ENCODE measurements at places on chromosomes 2 and 18.

DNA sequence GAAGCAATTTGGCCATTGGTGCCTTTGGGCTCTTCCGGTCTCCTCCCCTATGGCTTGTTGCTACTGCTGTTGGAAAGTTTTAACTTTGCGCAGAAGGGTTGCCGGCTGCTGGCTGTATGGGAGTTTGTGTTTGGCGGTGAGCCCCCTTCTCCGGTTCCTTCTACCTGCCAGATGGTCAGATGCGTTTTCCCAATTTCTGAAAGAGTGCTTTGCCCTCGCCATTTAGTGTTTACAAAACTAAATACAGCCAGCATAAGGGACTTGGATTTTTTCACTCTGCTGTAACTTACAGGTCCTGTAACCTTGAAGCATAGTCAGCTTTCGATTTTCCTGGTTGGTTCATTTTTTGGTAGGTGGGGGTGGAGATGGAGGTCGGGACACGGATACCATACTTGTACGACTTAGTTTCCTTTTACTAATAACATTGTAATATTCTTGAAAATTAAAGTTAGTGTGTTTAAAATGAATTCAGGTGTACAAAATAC is 604 bp downstream of the COQ10B start:
- DNase-seq = no peak

- DNase-seq = no peak
Measured at GRCh38 chr18:55100817-55101457, 141.7 kb upstream of the CCDC68 start.

DNA sequence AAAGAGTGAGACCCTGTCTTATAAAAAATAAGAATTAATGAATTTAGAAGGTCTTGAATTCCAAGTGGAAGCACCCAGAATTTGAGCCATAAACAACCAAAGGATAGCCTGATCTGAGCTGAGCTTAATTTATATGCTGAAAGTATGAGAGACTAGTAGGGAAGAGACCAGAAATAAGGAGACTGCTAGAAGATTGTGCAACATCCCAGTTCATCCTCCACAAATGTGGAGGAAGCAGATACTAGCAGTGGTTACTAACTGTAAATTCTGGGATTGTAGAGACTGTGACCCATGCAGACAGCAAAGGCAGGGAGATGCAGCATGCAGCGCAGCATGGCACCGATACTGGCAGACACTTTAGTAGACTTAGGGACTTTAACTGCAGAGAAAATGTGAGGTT is 1.5 kb upstream of the SULT1C2 start:
- DNase-seq = no peak

- DNase-seq = no peak
Measured at GRCh38 chr2:50345701-50346591, 686.0 kb downstream of the NRXN1 start.

DNA sequence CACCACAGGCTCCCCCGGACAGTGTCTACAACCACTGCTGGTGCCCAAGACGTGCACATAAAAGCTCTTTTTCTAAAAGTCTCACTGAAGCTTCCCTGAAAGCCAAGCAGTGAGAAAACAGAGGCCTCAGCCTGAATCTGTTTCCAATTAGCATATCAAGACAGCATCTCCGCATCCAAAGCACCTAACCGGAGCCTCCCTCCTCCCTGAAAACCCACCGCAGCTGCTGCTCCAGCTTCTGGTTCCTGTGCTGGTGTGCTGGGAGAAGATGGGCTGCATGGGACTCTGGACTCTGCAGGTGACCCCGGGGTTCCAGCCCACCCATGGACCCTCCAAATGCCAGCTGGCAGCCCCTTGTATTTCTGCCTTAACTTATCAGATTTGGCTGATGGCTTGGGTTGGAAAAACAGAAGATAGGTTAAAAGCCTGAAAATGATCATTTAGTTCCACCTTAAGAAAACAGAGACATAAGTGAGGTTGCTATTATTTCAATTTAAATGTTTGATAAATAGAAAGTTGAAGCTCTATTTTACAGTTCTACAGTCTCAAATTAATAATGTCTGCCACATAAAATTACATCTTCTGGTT is 103.3 kb downstream of the TMEM18 start:
- DNase-seq = no peak

DNA sequence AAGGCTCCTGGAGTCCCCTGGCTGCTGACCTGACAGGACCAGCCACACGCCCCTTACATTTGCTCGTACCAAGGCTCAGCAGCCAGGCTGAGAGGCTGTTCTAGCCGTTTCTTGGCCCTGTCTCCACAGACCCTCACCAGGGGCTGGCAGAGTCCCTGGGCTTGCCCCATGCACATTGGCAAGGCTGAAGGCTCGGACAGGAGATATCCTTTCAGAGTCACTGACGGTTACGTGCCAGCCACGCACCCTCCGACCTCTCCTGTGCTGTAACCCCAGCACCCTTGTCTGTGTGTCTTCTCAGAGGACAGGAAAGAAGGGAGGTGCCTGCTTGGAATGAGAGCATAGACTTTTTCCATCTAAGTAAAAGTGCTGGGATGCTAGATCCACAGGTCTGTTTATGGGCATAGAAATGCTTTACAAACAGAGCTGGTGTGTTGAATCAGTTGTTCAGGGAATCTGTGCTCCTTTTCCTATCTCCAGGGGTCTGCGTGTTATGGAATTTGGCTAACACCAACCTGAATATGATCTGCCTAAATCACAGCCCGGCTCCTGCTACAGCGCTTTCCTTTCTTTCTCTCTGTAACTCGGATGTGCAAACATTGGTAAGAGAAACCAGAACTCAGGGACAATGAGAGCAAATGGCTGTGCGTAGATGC is 41.0 kb downstream of the COPS8 start:
- no peak for DNase-seq

- DNase-seq = no peak
Measured at GRCh38 chr18:52442686-52443085, 102.7 kb downstream of the DCC start.

DNA sequence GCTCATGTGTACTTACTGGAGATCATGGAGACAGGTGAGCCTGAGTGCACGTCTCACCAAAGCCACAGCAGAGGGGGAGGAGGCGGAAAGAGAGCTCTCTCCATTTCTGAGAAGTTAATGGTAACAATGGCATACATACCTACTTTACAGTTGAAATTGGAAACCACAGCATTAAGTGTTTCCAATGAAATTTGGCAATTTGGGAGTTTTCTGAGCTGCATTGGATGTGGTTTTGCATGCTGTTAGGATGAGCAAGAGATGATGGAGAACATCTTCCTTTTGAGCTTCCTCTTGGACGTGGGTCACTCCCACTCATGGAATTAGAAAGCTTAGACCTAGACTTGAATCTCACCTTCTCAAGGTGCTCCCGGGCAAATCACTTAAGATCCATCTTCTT is 25.5 kb upstream of the IL37 start:
- DNase-seq = no peak

GRCh38 chr2:220787251-220787650 is 784.9 kb downstream of the EPHA4 start:
- no peak for DNase-seq

DNA sequence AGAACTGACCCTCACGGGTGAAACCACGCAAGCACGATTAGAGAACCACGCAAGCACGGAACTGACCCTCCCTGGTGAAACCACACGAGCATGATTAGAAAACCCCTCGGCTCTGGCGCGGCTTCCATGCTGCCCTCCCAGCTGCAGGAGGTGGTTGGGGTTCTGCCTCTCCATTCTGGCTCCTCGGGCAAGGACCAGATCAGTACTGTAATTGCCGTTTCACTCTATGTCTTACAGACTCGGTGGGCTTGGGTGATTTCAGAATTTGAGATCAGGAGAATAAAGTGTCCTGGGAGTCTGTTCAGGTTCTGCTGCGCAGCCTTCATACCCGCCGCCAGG is 58.3 kb upstream of the KCNG2 start:
- DNase-seq = no peak

GRCh38 chr2:68516051-68516955 is 48.9 kb downstream of the APLF start:
- DNase-seq = no peak

GRCh38 chr2:68845043-68845442 is 26.2 kb downstream of the BMP10 start:
- DNase-seq = no peak

GRCh38 chr18:9825571-9826073 is 60.2 kb upstream of the TXNDC2 start:
- DNase-seq = no peak

DNA sequence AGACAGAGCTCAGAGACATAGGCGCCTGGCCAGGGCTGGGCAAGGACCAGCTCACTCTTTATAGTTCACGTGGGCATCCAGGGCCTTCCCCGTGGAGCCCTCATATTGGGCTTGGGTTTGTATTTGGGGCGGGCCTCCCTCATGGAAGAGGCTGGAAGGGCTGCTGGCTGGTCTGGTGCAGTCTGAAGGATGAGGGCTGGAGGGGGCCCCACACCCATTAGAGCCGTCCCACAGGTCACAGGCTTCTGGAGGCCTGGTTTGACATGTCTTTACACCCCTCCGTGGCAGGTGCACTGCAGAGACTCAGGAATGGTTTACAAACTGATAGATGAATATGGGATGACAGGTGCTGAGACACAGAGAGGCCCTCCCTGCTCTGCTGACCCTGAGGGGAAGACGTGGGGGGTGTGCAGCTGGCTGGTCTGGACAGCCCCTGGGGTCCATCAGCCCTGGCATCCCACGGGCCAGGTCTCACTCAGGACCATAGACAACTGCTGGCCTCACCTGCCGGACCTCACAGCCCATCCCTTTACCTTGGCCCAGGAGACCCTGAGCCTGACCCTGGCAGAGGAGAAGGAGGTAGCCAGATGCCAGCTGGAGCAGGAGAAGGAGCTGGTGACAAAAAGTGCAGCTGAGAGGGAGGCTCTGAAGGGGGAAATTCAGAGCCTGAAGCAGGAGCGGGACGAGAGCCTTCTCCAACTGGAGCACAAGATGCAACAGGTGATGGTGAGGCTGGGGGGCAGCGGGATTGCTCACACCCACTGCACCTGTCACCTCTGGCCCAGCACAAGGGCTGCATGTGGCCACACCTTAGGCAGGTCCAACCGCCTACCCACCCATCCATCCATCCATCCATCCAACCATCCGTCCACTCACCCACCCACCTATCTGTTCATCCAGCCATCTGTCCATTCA is 43.9 kb downstream of the CROCC2 start:
- DNase-seq = no peak

GRCh38 chr2:223865907-223866508 is 28.6 kb upstream of the AP1S3 start:
- DNase-seq = no peak

DNA sequence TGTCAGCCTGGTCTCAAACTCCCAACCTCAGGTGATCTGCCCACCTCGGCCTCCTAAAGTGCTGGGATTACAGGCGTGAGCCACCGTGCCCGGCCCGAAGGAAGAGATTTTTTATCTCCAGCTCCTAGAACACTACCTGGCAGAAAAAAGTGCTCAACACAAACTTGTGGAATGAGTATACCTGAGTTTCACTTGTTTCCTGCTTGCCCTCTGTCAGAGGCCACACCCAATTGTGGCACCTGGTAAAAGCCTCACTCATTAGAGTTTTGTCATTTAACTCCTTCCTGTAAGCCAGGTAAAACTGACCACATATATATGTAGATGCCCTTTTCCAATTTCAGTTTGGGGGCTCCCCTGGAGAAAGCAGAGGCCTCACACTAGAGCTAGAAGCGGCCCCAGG is 42.2 kb upstream of the RTN4 start:
- no peak for DNase-seq

- DNase-seq = no peak
Measured at GRCh38 chr18:71223486-71223885, 934.6 kb downstream of the SOCS6 start.

GRCh38 chr2:195672674-195673073 is 15.6 kb downstream of the SLC39A10 start:
- no peak for DNase-seq

- DNase-seq = no peak
Measured at GRCh38 chr2:20343128-20343527, 7.5 kb downstream of the PUM2 start.

GRCh38 chr2:36589230-36589630 is 8.7 kb downstream of the FEZ2 start:
- DNase-seq = no peak

DNA sequence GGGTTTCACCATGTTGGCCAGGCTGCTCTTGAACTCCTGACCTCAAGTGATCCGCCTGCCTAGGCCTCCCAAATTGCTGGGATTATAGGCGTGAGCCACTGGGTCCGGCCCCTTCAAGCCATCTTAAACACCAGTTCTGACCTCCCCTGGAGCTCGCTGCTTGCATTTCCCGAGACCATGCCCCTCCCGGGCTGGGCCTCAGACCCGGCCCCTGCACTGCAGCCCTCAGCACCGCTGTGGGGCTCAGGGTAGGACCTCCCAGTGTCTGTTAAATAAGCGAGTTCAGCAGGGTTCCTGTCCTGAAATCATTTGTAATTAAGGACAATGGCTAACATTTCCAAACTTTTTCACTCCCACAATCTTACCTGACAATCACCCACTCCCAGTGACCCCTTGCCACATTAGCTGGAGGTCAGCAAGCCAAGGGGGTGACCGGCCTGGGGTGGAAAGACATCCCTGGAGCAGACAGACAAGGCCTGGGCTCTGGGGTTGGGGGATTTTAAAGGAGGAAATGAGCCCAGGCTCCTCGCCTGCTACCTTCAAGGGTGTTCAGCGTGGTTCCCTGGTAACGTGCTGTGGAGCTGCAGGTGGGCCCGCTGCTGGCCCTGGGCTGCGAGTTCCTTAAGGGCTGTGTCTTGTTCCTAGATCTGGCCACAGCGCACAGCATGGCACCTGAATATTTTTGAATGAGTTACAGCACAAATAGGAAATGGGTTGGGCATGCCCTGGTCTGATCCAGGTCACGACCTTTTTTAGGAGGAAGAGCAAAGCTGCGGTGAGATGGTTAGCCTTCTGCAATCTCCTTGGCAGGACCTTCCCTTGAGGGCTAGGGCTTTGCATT is 15.1 kb downstream of the CYS1 start:
- DNase-seq = no peak

DNA sequence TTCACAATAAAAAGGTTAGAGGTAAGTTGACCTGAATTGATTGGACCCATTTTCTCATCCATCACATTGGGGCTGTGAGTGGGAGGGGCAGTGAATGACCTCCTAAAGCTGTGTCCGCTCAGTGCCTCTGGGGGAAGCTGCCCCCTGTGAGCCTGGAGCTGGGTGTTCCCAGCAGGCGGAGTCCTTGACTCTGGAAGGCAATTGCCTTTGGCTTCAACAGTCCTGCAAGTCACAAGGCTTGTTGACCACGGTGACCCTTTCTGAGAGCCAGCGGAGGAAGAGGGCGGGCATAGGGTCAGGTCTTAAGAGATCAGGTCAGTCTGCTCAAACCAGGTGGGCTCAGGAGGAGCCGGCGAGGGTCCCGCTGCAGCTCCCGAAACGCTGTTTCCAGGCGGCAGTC is 1.1 kb upstream of the CIDEA start:
- DNase-seq = no peak

DNA sequence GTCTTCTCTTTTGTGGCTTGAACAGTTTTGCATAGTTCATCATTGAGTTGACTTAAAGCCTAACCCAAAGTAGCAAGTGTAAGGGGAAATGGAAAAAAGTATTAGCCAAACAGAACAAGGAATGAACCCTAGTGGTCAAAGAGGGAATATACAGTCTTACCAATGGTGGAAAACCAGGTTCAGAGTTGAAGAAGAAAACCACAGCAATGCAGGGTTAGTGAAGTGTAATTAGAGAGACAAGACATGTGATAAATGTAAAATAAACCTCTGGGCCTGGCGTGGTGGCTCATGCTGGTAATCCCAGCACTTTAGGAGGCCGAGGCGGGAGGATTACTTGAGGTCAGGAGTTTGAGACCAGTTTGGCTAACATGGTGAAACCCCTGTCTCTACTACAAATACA is 2.4 kb downstream of the TTN start:
- no peak for DNase-seq

All from CD4-positive, alpha-beta T cell treated with Interleukin-15 for 1 hour (primary cell).